RWPE1 (cell line): ENCODE measurements at places on chromosomes 16 and 17.

GRCh38 chr16:9159839-9160550 is 68.6 kb downstream of the HAPSTR1 start:
- peak; percentile 59 for DNase-seq

DNA sequence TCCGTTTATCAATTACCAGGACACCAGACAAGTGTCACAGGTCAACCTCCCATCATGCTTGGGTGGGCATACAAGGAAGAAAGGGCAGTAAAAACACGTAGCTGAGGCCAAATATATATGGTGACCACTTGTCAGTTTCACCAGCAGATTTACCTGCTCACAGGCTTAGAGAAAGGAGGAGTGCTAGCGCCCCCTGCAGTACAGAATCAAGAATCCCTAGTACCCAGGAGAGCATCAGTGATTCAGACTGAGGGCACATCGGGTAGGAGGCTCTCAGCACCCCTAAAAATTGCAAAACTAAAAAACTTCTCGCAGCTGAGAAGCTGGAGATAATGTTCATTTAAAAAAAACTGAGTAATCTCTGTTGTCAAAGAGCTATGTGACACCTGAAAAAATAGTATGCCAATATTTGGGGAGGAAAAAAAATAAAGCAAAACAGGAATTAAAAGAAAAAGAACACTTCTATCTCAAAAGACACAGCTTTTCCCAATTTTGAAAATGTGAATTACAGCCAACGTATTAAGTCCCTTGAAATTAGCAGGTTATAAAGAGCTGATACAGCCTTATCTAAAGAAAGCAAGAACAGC is 21.2 kb upstream of the MON1B start:
- DNase-seq: peak; percentile 31

DNA sequence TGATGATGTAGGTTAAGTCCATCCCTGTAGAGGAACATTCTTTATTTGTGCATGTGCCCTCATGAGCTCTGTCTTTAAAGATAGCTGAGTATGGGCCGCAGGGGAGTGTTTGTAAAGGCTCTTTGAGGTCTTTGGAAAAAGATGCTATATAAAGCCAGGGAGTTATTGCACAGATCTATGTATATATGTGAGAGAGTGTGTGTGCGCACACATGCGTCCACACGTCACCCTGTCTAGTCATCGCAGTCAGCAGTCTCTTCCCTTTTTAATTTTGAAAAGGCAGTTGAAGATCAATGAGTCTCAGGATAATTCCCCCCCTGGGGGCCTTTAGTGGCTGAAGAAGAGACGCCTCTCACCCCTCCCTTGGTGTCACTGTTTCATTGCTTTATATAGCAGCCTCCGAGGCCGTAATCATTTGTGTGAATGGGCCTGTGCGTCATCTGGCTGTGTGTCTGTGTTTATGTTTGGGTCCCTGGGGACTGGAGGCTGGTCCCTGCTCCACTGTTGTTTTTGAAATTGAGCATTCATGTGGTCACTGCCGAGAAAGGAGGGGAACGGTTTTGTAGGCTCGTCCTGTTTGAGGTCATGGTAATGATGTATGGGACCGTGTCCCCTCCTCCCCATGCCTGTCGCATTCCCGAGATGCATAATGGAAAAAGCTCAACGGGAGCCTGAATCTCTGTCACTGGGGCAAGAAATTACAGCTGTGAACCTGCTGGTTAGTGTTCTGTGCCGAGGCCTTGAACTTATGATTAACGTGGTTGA is 143.9 kb downstream of the SNX29 start:
- DNase-seq: no peak

GRCh38 chr17:48463526-48463925 is 33.5 kb upstream of the SKAP1 start:
- DNase-seq: no peak

DNA sequence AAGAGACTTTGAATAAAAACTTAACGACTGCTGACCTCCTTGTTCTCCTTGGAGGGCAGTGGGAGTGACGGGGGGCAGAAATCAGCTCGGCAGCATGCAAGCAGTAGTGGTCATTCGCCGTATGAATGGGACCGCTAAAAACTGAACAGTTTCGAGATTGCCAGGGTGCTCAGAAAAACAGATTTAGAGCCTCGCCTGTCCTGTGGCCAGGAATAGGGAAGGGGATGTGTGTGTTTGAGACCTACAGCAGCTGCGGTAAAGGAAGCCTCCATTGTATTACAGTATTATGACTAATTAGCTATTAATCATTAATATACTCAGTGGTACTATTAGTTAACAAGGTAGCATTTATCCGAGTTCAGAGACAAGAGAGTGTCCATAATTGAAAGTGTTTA is 670 bp upstream of the ZNF652 start:
- DNase-seq: peak; percentile 9

- no peak for DNase-seq
These were observed 13.1 kb upstream of the LASP1NB start for GRCh38 chr17:38912221-38912813.

DNA sequence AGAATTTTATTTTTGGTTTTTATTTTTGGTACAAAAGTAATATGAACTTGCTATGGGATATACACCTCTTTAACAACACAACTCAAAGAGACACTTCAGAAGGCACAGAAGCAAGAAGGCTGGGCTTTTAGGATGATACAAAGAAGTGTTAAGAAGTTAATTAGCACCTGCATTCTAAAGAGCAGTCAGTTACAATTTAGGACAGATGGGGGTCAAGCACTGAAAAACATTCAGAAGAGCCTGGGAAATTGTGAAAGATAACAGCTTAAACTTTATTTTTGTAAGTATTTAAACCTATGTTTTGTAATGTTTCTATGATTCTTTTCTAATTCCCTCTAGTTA is 163.5 kb downstream of the CDH8 start:
- DNase-seq: no peak

DNA sequence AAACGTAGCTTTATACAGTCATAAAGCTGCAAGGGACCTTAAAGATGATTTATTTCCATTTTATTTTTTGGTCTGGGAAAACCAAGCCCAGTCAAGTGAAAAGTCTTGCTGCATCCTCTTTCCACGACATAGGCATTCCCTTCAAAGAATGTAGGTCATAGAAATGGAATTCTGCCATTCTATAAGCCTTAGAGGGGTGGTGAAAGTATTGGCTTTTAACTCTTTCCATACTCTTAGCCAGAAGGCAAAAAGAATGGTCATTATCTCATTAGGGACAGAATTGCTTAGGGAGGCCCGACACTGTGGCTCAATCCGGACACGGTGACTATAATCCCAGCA is 7.9 kb upstream of the MSL1 start:
- DNase-seq: no peak

- DNase-seq: no peak
These were observed 31.0 kb downstream of the CCT6B start for GRCh38 chr17:34930283-34930682.

DNA sequence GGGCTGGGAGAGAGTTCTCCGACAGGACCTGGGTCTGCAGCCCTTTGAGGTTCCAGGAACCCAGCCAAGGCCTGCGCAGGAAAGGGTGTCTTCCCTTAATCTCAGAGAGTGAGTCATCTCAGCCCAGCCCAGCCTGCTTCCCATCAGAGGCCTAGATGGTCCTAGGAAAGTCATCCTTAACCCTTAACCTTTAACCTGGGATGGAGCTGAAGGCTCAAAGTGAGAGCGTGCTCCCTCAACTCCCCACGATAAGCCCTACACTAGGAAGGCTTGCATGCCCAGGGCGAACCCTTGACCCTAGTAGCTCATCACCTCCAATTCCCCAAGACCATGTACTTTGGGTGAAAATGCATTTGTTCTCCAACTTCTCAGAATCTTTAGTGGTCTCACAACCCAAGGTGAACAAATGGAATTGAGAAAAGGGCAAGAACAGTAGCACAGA is 4.8 kb upstream of the ATXN7L3 start:
- peak; percentile 57 for DNase-seq

GRCh38 chr16:75485230-75486013 is 9.8 kb downstream of the CHST6 start:
- no peak for DNase-seq

DNA sequence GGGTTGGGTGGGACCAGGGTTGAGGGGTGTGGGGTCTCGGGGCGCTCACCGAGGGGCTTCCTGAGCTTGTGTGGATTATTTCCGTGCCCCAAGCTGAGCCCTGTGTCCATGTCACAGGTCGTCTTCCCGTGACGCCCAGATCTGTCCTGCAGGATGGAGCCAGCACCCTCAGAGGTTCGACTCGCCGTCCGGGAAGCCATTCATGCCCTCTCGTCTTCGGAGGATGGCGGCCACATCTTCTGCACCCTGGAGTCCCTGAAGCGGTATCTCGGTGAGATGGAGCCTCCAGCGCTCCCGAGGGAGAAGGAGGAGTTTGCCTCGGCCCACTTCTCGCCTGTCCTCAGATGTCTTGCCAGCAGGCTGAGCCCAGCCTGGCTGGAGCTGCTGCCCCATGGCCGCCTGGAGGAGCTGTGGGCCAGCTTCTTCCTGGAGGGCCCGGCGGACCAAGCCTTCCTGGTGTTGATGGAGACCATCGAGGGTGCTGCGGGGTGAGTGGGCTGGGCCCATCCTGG is 1.0 kb downstream of the TELO2 start:
- peak; percentile 57 for DNase-seq

DNA sequence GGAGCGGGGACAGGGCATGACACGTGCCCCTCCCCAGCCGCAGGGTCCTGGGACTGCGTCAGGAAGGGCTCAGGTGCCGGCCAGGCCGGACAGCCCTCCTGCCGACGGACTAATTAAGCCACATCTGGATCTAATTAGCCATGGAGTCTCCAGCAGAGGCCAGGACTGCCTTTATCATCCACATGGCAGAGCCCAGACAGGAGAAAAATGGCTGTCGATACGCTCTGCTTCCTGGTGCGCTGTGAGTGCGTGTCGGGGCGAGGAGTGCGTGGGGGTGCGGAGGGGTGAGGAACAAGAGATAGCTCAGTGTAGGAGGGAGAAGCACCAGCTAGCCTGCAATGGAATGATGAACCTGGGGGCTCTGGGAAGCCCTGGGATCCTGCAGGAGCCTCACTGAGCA is 218.8 kb downstream of the IRF8 start:
- no peak for DNase-seq

GRCh38 chr17:1056761-1057160 is 59.8 kb downstream of the TIMM22 start:
- DNase-seq: no peak

DNA sequence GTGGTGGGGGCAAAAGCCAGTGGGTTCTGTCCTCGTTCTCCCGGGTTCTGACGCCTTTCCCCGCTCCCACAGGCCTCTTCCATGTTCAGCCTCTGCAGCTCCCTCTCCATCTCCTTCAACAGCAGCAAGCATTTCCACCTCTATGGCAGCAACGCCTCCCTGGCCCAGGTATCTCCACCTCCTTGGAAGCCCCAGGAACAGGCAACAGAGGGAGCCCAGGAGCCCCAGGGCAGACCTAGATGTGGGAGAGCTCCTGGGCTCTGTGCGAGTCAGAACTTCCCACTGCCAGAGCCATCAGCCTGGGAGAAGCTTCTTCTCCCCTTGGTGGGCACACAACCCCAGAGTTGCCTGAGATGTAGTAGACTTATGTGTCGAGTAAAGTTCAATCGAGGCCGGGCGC is 7.8 kb downstream of the ZNF768 start:
- DNase-seq: no peak

GRCh38 chr17:8488901-8489300 is 53.2 kb downstream of the NDEL1 start:
- DNase-seq: no peak

GRCh38 chr16:87486282-87486681 is 6.5 kb downstream of the ZCCHC14 start:
- no peak for DNase-seq

DNA sequence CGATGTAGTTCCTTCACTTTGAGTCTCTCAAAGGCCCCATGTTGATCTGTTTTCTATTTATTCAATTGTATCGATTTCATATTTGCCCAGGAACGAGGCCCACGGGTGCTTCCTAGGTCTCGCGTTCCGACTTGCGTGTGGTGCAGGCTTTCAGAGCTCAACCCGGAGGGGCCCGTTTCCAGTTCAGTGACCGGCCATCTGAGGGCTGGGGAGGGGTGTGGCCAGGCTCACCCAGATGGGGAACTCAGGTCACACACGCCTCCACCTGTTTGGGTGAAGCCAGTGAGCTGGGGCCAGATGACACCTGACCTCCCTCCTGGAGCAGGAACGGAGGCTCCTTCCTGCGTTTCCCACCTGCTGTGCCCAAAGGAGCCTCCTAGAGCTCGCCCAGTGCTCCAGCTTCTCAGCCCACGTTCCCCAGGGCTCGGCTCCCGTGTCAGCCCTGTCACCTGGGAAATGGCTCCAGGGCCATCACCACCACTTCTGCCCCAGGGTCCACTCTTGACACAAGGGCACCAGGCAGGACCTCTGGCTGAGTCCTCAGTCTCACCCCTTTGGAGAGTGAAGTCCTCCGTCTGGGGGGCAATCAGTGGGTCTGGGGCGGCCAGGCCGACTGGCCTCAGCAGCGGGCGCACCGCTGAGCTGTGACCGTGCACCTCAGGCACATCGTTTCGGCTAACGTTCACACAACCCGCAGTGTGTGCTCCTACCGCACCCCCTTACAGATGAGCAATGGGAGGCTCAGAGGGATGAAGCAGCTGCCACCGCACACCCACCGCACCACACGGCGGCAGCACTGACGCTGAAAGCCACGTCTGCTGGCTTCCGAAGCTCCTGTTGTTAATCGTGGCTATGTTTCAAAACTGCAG is 18.0 kb downstream of the FOXF1 start:
- DNase-seq: no peak

- no peak for DNase-seq
These were observed 92.8 kb downstream of the KATNIP start for GRCh38 chr16:27642756-27643155.

DNA sequence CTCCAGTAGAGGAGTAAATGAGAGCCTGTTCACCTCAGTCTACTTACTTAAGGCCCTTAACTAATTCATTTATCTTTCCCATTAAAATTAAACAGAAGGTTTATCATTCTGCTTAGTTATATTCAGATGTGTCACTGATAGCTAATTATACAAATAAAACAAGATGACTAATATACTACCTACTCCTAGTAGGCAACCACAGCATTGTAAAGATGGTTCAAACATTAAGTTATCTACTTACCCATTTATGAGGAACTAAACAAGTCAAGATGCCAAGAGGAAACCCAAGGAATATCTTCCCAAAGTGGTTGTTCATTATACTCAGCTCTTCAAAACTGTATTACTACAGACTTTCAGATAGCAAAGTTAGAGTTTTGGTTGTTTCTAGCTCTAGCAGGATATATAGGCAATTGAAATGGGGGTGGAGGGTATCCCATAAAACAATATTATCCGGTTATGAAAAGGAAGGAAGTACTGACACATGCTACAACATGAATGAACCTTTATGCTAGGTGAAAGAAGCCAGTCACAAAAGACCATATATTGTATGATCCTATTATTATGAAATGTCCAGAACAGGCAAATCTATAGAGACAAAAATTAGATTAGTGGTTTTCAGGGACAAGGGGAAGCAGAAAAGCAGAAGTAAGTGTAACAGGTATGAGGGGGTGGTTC is 56.5 kb downstream of the SPAG9 start:
- no peak for DNase-seq

DNA sequence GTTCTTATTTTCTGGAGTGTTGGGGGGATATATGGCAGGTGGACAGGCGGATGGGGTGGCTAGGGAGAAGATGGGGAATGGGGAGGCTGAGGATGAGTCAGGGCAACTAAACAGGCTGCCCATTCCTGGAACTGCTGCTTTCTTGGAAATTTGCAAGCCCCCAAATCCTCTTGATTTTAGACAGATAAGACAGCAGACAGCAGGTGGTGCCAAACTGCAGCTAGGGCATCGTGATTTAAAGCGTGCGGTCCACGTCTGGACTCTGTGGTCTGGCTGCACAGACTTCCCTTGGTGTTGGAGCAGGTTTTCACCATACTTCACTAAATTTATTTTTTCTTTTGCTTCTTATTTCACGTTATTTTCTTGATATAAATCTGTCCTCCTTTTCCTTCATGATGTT is 10.9 kb upstream of the KRT24 start:
- no peak for DNase-seq
